Right kidney (tissue), 9 donors: ENCODE measurements at places on chromosomes 13 and 19.

- DNase-seq, result no peak
Observed at GRCh38 chr13:60418954-60419353, 21.9 kb downstream of the TDRD3 start.

DNA sequence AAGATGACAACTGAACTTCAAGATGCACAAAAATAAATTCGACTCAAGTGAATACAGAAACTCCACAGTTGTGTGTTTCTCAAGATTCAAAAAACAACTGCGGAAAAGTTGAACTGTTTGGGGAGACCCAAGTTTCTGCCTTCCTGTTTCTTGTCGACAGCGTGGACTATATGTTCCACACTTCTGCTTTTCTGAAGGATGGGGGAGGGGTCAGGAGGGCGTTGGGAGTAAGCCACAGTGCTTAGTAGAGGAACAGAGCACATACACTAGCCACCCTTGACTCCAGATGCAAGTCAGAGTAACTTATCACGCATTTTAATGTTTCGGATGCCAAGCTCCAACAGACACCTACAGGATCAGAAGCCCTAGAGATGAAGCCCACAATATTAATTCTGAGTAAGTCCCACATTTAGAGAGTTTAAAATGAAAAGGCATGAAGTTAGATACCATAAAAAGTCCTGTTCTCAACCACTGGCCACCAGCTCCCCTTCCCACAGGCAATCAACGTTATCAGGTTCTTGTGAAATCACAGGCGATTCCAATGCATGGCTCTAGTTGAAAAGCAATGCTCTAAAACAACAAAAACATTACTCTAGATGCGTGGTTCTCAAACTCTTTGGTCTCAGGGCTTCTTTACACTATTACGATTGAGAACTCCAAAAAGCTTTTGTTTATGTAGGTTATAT is 4.2 kb downstream of the TUBGCP3 start:
- no peak for DNase-seq

DNA sequence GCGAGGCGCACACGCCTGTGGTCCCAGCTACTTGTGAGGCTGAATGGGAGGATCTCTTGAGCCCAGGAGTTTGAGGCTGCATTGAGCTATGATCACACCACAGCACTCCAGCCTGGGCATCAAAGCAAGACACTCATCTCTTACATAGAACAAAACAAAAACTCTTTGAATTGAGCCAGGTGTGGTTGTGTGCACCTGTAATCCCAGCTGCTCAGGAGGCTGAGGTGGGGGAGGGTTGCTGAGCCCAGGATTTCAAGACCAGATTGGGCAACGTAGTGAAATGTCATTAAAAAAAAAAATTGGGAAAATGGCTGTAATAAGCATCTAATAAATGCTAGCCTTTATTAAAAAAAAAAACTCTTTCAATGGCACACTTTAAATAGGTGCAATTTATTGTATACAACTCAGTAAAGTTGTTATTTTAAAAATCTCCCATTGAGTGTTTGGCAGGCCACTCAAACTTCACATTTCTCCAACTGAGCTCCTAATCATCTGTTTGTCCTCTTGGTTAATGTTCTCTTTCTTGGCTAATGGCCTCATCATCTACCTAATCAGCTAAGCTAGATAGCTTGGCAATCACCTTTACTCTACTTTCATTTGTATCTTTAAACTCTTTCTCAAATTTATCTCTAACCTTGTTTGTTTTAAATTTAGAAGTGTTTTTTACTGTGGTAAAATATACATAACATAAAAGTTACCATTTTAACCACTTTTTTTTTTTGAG is 28.1 kb upstream of the HMGB1 start:
- no peak for DNase-seq

DNA sequence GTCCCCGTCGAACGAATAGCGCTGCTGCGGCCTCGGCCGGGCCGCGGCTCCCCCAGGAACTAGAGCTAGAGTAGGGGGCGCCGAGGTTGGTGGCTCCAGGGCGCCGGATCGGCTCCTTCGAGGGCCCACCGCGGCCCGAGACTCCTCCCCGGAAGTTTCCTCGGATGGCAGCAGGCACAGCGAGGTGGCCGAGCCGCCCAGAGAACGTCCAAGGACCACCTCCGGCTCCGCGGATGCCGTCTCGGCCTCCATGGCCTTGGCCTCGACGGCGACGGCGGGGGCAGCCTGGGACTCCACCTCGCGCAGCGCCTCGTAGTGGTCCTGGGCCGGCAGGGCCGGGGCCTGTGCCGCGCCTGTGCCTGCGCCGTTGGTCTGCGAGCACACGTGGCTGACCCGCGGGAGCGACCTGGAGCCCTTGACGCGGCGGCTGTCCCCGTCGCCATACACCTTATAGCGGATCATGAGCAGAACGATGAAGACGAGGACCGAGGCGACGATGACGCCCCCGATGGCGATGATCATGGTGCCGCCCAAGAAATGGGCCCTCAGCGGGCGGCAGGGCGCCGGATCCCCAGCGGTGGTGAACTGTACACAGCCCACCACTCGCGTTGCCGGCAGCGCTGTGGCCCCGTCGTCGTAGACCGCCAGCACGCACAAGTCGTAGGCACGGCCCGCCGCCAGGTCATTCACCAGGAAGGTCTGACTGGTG is 11.8 kb downstream of the IFNL1 start:
- DNase-seq, result peak; percentile 51

DNA sequence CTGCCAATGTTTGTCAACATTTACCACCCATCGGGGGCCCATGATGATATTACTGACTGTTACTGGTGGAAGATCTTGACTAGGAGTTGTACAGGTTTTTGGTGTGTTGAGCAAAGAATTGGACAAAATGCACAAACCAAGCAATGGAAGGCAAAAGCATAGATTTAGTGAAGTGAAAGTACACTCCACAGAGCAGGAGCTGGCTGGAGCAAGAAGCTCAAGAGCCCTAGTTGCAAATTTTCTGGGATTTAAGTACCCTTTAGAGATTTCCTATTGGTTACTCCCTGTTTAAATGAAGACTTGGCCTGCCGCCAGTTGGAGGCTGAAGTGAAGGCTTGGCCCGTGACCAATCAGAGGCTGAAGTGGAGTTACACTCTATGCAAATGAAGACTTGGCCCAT is 128.6 kb upstream of the KL start:
- no peak for DNase-seq

- DNase-seq, result no peak
Observed at GRCh38 chr13:75226092-75226491, 255.9 kb downstream of the TBC1D4 start.

DNA sequence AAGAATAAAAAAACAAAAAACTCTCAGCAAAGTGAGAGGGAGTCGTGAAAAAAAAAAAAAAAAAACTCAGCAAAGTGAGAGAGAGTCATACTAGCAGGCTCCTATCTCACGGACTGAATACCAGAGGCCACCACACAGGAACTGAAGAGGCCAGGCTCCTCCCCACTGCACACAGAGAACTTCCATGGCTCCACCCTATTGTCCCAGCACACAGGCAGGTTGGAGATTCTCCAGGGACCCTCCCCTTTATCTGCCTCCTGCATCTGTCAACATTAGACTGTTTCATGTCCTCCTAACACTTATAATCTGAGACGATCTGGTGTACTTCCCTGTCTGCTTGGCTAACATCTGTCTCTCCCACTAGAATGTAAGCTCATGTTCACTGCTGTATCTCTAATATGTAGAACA is 37.0 kb upstream of the FARP1 start:
- DNase-seq, result no peak

GRCh38 chr13:52599037-52599847 is 43.0 kb upstream of the HNRNPA1L2 start:
- no peak for DNase-seq

GRCh38 chr13:110329798-110330461 is 22.8 kb downstream of the COL4A2 start:
- peak; percentile 47 for DNase-seq

GRCh38 chr13:95235974-95236373 is 65.3 kb downstream of the ABCC4 start:
- no peak for DNase-seq

- no peak for DNase-seq
Observed at GRCh38 chr13:85282876-85283275, 516.3 kb downstream of the SLITRK6 start.

- no peak for DNase-seq
Observed at GRCh38 chr13:20923272-20923671, 20.7 kb upstream of the XPO4 start.

- no peak for DNase-seq
Observed at GRCh38 chr13:43088093-43088511, 64.7 kb downstream of the DNAJC15 start.

DNA sequence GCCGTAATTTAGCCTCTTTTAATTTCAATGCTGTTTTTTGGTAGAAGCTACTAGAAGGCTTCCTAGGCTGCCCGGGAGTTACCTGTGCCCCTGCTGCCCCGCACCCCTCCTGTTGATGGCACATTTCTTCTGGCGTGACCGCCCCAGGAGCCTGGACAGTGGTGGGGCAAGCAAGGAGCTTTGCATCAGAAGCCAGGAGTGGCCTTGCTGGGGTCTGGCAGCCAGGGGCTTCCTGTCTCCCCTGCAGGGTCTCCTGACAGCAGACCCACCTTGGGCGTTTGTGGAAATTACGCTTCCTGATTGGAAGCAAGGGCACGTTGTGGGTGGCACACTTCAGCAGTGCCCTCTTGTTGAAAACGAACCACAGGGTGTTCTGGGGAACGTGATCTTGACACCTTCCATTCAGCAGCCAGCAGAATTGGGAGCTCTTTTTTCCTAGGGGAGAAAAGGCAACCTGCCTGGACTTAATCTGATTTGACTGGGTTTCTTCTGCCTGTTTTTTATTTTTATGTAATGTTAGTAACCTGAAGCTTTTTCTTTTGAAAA is 90.0 kb upstream of the TEX29 start:
- no peak for DNase-seq

- DNase-seq, result no peak
Observed at GRCh38 chr19:5213667-5214066, 126.9 kb downstream of the PTPRS start.

DNA sequence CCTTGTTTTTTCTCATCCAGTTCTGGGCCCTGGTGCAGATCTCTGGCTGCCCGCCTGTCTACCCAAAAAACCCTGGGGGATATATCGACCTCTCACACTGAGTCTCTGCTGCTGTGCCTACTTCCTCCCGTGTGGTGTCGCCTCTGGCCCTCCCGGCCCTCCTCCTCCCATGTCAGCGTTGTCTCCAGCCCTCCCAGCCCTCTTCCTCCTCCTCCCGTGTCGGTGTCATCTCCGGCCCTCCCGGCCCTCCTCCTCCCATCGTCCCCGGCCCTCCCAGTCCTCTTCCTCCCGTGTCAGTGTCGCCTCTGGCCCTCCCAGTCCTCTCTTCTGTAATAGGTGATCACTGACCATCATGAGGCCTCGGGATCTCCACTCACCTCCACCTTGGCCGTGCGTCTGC is 81.8 kb downstream of the GPR12 start:
- no peak for DNase-seq

DNA sequence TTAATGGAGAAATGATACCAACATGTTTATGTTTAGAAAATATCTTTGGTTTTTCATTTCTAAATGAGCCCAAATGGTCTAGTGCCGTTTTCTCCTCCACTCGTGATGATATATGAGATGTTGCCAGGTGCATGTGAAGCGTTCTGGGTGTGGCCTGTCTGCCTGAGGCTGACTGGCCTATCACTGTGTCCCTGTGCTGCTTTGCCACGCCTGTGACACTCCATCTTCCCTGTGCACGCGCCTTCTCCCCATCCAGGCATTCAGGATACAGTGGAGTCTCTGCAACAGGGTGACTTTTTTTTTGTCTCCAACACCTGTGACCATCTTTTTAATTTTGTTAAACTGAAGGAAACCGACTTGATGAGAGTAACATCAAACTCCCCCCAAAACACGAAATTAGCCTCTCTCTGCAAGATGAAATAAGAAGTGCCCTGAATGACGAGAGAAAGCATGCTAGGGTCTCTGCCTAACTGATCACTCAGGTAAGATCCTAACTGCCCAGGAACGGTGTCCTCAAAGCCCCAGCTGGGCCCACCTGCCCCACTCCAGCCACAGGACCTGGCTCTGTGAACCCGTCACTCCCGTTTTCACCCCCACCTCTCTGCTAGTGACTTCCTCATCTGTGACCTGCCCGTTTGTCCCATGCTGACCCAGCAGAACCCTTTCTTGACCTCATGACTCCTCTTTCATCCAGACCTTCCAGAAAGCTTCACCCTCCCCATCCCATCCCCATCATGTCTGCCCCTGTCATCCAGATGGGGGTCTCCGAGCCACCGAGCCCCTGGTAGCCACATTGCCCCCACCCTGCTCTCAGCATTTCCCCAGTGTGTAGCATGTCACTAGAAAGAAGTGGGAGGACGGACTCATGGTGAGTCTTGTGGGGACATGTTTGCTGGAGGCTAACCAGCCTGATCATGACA is 33.2 kb upstream of the TFDP1 start:
- no peak for DNase-seq

GRCh38 chr13:82800391-82800790 is 1081.9 kb downstream of the SLITRK1 start:
- no peak for DNase-seq

GRCh38 chr13:85363504-85363903 is 435.7 kb downstream of the SLITRK6 start:
- DNase-seq, result no peak

- DNase-seq, result no peak
Observed at GRCh38 chr19:49359851-49360820, 2.1 kb downstream of the TEAD2 start.

- DNase-seq, result no peak
Observed at GRCh38 chr19:41144403-41144802, 30.2 kb downstream of the CYP2F1 start.

DNA sequence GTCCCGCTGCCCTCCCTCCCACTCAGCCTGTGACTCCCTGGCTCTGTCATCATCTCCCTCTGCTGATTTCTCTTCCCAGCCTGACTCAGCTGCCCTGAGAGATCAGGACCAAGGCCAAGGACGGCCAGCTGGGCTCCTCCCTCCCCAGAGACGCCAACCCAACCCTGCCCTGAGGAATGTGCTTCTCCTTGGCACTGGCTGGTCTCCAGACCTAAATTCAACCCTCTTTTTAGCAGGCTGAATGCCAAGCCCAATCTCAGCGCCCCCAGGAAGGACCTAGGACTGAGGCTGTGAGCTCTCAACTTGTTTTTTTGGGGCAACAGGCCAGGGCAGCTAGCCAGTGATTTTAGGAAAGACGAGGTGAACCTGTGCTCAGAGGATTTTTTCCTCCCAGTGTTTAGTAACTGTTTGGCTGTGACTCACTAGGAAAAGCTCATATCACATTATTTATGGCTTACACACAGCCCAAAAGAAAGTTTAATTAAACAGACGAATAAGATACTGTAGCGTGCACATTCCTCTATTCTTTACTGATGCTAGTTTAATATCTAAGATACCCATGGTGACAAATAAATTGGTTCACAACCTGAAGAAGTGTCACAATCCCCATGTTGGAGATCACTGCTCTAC is 7.4 kb upstream of the IGFL1 start:
- DNase-seq, result no peak

GRCh38 chr19:52532480-52532879 is 5.0 kb downstream of the ZNF808 start:
- DNase-seq, result no peak

- DNase-seq, result no peak
Observed at GRCh38 chr19:32469795-32470194, 64.2 kb downstream of the DPY19L3 start.
